ENCODE measurements at places on chromosomes 5 and 9. TPM values are rescaled to one million over a fixed set of nuclear protein-coding genes. Genes with fewer than 3 reads are reported as not detected.
A peak's percentile ranks its signal among the peaks of the same experiment; 100 is the strongest.

IL7R gene
- total RNA-seq: 2,440 TPM

DNA sequence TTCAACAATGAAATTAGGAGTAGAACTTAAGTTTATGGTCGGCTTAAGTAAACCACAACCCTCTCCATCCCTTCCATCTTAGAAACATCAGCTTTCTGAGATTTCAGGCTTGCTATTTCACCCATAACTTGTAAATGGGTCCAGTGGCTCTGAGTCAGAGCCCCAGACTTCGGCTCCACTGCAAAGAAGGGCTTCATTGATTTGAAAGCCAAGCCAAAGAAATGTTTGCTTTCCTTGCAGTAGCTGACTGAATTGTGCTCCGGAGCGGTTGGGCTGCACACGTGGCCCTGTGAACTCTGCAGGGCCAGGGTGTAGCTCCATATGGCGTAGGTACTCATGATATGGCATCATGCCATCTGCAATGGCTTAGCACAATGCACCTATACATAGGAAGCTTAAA, 57.0 kb downstream of the NREP start:
- DNase-seq: no peak

DNA sequence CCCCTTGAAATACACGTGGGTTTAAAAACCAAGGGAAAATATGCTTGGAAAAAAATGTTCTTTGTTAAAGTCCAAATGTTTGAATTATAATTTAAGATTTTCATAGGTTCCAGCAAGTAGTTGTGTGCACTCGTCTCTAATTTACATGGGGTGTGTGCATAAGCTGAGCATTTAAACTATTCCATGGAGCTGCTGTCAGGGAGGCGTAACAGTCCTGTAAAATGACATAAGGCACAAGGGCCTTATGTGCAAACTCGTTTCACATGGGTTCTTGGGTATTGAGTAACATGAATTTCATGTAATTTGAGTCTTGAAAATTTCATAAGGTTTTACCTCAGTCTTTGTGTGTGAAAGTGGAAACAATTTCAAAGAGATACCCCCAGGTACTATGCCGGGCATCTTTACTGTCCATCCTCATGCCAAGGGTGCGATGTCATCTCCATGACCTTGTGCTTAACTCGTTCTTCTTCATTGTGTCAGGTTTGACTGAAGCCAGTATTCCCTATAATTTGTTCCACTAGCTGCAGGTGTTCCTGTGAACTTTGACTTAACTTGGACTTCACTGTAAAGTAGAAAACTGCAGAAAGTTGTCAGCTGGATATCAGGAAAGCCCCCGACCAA, 359.3 kb downstream of the SH3GL2 start:
- DNase-seq: no peak

TAF11L10 gene
- not detected for total RNA-seq

- no peak for DNase-seq
Measured at GRCh38 chr5:124713595-124713994, 32.8 kb downstream of the ZNF608 start.

GRCh38 chr5:59424515-59424914, 469.0 kb downstream of the PDE4D start:
- no peak for DNase-seq

MFAP3 gene
- 25.4 TPM for total RNA-seq

DNA sequence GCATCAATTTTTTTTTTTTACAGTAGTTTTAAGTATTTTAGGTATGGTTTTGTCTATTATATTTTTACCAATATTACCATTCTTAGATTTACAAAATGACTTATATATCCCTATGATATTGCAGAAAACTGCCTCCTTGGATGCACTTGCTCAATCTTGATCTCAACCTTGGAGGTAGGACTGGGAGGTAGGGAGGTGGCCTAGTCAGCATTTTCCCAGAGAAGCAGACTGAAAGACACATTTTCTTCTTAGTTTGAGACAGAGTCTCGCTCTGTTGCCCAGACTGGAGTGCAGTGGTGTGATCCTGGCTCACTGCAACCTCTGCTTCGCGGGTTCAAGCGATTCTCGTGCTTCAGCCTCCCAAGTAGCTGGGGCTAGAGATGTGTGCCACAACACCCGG, 175.3 kb upstream of the SH3GL2 start:
- no peak for DNase-seq

- DNase-seq: no peak
Measured at GRCh38 chr5:40853632-40854192, 12.5 kb downstream of the CARD6 start.

DNA sequence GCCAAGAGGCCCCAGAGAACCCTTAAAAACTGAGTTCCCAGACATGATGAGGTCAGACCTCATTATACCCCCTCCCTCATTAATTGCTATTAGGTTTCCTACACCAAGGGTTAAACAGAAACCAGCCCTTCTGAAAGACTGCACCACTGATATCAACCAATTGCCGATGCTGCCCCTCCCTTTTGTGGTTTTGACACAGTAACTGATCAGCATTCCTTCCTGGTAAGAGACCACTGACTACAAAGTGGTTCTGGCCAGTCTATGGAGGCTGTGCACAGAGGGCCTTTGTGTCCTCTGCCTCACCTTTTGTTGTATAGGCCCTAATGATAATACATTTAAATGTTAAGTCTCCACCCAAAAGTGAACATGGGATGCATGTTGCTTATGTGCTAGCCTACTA, 201.5 kb downstream of the FRMD3 start:
- no peak for DNase-seq

DNA sequence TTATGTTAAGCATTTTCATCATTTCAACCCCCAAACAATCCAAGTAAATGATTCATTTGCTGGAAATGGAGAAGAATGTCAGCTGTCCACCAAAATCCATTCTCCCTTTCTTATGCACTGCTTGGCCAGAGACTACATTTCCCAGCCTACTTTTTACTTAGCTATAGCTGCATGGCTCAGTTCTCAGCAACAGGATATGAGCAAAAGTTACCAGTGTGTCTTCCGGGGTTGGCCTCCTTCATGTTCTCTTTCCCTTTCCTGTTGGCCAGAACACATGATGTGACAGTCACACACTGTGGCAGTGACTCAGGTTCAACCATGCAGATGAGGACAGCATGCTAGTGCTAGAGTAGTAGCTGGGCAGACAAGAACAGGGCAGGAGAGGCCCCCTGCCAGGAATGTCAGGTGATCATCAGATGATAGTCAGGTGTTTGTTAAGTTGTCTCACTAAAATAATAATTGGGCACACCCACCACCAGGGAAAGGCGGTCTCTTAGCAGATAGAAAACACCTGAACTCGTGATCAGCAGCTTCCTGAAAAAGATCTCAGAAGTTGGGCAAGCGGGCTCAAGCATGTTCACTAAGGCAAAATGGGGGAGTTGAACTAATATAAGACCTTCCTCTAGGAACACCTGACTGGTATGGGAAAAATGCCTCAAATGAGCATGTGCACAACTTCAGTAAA, 12.2 kb downstream of the GPR150 start:
- peak; percentile 92 for DNase-seq

- no peak for DNase-seq
Measured at GRCh38 chr5:111902436-111902835, 145.4 kb upstream of the NREP start.

IFNK gene
- total RNA-seq: not detected

DNA sequence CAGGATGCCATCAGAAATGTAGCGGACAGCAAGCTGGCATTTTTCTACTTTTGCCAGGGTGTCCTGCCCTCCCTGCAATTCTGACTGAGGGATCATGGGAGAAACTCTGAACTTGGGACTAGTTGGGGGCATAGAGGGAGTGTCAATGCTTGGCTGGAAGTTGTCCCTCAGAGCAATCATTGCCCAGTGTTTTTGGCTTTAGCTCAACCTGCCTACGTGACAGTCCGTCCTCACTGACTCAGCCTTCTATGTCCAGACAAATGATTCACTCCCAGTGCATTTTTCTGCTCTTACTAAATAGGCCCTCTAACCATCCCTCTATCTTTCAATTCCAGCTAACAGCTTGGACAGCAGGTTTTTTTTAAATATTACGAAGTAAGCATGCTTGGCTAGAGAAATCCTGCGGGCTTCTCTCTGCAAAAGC, 627.4 kb downstream of the TLR4 start:
- no peak for DNase-seq

GRCh38 chr9:27073841-27074728, 34.9 kb upstream of the TEK start:
- DNase-seq: no peak

DNA sequence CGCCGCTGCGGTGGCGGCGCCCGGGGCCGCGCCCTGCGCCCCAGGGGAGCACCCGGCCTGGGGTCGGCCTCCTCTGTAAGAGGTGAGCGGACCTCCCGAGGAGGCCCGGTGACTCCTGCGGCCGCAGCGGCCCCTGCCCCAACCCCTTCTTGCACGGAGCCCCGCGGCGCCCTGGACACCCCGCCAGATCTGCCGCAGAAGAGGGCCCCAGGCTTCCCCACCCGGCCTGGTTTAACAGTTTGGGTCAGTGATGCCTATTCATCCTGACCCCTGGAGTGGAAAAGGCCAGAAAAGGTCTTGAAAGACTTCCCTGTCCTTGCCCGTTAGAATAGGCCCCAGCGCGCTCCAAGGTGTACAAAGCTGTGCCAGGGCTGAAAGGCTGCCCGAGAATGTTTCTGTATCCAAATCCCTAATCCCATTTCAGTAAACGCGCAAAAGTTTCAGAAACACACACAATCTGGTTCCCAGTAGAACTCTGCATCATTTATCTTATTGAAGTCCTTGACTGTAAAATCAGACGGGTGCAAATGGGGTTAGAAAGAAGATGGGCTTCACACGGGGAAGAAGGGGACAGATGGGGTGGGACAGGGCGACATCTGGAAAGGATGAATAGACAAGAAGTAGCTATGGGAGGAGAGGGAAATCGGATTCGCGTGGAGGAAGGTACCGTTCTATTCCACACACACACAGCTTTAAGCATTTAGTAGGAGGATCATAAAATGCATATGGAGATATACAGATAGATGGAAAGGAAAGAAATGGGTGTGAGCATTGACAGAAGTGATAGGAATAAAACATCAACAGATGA, 1.1 kb upstream of the SSBP2 start:
- DNase-seq: no peak

DNA sequence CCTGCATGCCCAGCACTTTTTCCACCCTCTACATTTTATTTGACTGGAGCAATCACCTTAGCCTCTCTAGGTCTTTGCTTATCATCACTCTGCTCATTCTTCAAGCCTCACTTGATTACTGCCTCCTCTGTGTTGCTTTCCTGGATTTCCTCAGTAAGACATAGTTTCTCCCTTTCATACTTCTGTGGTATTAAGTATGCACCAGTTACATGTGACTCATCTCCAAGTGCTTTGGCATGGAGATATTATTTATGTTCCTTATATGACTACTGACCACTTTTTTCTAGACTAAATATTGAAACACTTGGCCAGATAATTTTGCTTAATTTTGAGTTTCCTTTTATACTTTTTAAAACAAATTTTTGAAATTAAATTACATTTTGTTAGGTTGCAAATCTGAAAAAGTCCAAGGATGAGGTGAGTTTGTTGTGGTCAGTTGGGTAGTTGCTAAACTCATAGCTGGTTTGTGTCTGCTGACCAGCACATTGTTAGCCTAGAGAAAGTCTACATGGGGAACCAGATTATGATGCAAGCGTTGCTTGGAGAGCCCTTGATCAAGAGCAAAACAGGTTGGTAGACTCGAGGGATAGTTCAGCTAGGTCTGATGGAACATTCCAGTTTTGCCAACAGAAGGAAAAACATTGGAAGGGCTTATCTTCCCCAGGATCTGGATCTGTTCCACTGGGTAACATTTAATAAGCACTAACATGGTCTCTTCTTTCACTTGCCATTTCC, 140.2 kb downstream of the TMC1 start:
- DNase-seq: no peak

GRCh38 chr5:37966871-37967270, 127.0 kb upstream of the GDNF start:
- no peak for DNase-seq

FOXD4L3 gene
- total RNA-seq: not detected

OR1J2 gene
- total RNA-seq: not detected

PCDHB7 gene
- not detected for total RNA-seq

DNA sequence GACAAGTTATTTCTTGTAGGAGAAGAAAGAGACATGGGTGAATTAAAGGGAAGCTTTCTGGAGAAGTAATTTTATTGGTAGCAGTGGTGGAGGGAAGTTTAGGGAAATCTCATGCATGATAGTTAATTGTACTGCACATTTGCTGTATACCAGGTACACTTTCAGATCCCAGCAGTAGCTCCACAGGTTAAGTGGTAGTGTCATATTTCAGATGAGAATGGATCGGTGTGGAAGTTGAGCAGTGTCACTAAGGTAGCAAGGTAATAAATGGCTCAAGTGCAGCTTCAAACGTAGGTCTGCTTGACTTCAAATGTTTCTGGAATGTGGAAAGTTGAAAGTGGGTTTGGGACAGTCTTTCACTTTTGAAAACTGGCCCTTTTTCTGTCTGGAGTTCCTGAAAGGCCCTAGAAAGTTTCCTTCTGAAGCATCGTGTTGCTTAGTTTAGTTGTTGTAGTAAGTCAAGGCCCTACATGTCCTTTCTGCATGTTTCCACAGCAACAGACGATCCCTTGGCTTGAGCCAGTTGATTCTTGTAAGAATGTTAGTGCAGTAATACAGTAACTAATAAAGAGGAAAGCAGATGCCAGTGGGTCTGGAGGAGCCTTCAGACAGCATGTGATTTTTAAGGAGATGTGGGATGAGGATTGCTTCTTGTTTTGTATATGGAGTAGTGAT, 3.7 kb downstream of the CLTA start:
- no peak for DNase-seq

GRCh38 chr9:102506406-102506805, 488.7 kb upstream of the CYLC2 start:
- DNase-seq: no peak

GRCh38 chr5:160651692-160652645, 200.0 kb downstream of the ATP10B start:
- no peak for DNase-seq

DNA sequence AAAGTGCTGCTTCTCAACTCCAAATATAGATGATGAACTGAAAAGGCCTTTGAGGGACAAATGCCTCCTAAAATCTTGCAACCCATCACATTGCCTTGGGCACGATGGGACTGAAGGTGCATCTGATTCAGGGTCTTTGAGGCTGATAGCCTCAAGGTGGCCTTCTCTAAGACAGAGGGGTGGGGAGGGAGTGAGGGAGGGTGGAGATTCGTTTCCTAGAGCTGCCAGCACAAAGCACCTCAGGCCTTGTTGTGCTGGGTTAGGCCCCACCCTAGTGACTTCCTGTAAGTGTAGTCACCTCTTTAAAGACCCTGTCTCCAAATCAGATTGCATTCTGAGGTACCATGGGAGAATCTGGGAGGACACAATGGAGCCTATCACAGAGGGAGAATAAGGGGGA, 57.1 kb downstream of the BARX1 start:
- DNase-seq: peak; percentile 14

TICAM2 gene
- 1.6 TPM for total RNA-seq

GRCh38 chr5:139075066-139076050, 122.8 kb downstream of the SIL1 start:
- no peak for DNase-seq

ADRA1B gene
- not detected for total RNA-seq

- no peak for DNase-seq
Measured at GRCh38 chr5:67065237-67065636, 131.4 kb downstream of the CD180 start.

- DNase-seq: no peak
Measured at GRCh38 chr5:102959055-102959454, 160.9 kb downstream of the GIN1 start.
